Activated CD4-positive, alpha-beta T cell treated with anti-CD3 and anti-CD28 coated beads for 4 hours (primary cell): ENCODE measurements at places on chromosomes 6 and 20.

DNA sequence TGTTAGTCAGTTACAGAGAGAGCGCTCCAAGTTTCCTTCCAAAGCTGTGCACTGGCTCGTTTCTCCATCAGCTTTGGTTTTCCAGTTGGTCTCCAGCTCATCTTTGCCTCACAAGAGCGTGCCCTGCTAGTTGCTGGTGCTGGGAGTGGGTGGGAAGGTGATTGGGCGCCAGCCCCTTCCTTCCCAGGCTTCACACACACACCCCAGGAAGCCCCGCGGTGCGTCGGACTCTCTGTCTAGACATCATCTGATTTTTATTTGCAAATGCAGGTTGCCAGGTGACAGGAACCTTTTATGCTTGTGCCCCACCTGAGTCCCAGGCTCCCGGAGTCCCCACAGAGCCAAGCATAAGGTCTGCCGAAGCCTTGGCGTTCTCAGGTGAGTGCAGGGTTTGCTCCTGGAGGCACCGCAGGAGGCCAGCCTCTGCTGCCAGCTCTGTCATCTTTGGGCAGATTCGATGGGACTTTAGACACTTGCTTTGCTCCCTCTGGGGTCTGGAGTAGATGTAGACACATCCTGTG lies 7.1 kb downstream of the IRF4 start:
- no peak for DNase-seq

DNA sequence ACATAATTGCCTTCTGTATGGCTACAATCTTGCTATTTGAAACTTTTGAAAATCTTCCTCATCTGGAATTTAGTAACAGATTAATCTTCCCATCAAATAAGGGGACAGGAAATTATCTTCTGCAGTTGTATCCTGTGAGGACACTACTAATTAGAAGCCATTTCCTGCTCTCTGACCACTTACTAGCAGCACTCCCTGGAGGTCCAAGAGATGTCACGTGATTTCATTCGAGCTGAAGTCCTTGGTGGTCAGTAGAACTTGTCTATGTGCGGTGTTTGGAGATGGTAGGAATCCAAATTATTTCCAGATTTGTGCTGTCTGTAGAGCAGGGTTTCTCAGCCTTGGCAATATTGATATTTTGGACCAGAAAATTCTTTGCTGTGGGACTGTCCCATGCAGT lies 202.5 kb downstream of the TFAP2B start:
- DNase-seq, result no peak

DNA sequence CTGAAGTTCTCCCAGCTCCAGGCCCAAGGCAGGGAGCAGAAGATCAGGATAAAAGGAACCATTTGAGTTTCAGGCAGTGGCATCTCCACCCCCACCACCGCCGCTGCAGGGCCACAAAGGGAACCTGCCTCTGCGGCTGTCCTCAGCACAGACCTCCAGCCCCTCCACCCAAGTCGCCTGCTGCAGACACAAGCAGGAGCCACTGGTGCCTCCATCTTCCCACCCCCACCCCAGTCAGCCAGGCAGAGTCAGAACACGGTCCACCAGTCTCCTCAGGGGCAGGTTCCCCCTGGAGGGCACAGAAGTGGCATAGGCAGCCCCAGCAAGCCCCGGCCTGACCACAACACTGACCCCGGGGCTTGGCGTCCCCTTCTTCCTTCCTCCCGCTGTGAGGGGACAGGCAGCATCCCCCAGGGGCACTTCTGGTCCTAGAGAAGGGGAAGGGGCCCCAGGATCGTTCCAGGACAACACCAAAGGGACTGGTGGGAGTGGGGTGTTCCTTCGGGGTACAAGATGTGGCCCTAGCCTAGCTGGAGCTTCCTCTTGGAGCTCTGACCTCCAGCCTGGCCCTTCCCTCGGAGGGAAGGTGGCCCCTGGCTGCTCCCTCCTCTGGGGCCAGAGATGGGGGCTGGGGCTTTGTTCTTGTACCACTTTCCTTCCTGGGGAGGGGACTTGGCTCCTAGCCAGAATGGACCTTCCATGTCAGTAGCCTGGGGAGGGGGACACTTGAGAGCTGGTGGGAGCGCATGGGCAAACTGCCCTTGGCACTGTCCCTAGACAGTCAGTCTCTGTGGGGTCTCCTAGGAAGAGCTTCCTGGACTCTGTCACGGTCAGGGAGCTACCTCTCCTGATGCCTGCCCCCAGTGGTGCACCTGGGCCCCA lies 36.0 kb downstream of the YTHDF1 start:
- no peak for DNase-seq

DNA sequence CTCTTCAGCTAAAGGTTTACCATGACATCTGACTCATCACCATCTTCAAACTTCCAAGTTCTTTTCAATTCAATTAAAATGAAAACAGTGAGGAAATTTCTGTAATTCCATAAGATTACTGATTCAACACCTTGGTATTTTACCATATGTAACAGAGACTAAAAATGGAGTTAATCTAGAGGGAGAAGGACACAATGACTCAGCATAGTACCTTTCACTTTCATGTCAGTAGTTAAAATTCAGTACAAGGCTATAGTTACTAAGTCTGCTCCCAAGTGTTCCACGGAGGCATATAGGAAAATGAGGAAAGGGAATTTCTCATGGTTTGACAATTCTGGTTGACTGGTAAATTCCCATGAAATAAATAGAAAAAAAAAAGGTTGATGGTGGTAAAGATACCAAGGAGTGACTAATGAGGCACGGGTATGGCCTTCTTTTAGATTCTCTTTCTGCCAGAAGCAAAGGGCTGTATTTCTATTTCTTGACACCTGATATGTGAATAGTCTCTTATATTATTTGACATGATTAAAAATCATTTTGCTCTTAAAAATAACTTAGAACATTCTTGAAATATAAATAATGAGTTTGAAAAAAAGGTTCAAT lies 526.7 kb upstream of the ADGRB3 start:
- no peak for DNase-seq

DNA sequence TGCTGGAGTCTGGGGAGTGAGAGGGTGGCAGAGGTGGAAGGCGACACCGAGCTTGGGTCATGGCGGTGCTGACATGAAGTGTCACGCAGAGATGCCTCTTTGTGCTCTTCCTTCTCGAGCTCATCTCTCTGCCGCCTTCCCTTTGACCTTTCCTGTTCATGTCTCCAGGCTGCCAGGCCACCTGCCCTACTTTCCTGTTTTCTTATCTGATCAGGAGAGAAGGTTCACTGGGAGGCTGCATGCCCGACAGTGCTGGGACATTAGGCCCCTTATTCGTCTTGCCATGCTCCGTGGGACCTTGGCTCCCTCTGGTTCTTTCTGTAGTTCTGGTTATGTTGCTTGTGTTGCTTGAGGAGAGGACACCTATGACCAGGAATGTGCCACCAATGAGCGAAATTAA lies 33.2 kb downstream of the CST8 start:
- DNase-seq, result no peak

DNA sequence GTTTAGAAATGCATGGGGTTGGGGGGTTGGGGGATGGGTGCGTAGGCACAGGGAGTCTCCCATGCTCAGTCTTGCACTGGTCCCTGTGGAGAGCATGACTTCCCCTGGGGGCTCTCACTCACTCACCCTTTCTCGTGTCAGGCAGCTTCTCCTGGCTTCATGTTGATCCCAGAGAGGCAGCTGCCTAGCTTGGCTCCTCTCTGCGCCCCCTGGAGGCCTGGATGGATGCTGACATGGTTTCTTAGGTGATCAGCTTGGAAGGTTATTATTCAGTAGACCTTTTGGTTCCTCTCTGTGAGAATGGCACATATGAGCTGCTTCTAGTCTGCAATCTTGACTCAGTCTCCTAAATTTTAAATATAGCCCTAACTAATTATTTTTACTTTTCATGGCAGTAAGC lies 109.3 kb upstream of the FAM83B start:
- no peak for DNase-seq

GRCh38 chr6:128158496-128158895 lies 257.6 kb upstream of the THEMIS start:
- no peak for DNase-seq
